ENCODE measurements at places on chromosomes 12 and 14.

- no peak for DNase-seq
Measured at GRCh38 chr12:26290565-26290964, 95.2 kb downstream of the SSPN start.

DNA sequence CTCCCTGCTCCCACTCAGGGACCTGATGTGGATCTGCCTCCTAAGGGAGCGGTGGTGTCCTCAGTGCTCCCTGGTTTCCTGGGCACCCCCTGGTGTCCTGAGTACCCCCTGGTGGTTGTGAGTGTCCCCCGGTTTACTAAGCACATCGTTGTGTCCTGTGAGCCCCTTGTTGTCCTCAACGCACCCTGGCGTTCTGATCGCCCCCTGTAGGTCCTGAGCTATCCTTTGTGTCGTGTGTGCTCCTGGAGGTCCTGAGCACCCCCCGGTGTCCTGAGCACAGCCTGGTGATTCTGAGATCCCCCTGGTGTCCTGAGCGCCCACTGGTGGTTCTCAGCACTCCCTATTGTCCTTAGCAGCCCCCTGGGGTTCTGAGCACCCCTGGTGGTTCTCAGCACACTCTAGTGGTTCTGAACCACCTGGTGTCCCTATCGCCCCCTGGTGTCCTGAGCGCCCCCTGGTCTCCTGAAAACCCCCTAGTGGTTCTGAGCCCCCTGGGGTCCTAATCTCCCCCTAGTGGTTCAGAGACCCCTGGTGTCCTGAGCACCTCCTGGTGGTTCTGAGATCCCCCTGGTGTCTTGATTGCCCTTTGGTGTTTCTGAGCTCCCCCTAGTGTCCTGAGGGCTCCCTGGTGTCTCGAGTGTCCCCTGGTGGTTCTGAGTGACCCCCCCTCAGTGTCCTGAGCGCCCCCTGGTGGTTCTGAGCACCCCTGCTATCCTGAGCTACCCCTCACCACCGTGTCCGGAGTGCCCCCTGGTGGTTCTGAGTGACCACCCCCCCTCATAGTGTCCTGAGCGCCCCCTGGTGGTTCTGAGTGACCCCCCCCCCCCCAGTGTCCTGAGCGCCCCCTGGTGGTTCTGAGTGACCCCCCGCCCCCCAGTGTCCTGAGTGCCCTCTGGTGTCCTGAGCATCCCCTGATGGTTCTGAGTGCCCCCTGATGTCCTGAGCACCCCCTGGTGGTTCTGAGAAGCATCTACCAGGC, 615.1 kb downstream of the TMEM121 start:
- no peak for DNase-seq

GRCh38 chr12:85834378-85834777, 1.8 kb downstream of the RASSF9 start:
- DNase-seq = no peak

DNA sequence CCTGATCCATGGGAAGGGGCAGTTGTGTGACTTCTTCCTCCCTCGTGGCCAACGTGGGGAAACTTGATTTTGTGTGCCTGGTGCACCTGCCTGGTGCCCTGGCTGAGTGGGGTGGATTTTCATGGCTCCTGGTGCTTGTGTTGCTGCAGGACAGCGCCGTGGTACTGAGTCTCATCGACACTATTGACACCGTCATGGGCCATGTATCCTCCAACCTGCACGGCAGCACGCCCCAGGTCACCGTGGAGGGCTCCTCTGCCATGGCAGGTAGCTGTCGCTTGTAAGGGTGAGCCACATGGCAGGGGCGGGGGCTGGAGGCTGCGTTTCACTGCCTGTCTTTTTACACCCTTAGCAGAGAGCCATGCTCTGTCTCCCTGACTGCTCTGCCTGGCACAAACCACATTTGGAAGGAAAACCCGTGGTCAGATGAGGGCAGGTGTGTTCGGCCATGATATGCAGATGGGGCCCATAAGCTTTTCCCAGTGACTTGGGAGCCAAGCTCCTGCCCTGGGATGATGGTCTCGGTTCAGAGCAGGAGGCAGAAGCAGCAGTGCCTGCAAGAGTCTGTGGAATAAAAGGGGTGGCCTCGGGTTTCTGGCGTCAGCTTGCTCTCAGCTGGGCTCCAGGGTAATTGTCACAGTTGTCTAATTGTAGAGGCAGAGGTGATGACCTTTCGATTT, 49.5 kb downstream of the ADGRD1 start:
- DNase-seq = no peak

DNA sequence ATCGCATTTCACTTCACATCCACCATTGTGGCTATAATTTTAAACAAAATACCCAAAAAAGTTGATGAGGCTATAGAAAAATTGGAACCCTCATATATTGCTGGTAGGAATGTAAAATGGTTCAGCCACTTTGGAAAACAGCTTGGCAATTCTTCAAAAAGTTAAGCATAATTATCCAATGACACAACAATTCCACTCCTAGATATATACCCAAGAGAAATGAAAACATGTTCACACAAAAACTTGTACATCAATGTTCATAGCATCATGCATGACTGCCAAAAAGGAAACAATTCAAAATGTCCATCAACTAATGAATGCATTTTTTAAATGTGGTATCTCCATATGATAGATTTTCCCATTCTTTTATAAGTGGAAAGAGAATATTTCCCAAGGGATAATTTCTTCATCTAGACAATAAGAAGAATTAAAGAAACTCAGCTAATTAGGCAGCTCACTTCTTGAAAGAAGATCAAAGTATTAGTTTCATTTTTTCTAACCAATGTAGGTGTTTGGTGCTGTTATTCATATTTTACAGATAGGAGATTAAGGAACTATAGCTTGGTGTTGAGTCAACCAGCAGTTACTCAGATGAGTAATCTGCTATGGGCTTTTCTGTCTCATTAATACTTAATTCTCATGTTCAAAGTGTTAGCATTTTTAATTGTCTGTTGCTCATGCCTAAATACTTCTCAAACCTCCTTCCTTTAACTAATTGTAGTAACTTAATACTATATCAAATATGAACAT, 32.8 kb downstream of the YEATS4 start:
- DNase-seq = no peak

DNA sequence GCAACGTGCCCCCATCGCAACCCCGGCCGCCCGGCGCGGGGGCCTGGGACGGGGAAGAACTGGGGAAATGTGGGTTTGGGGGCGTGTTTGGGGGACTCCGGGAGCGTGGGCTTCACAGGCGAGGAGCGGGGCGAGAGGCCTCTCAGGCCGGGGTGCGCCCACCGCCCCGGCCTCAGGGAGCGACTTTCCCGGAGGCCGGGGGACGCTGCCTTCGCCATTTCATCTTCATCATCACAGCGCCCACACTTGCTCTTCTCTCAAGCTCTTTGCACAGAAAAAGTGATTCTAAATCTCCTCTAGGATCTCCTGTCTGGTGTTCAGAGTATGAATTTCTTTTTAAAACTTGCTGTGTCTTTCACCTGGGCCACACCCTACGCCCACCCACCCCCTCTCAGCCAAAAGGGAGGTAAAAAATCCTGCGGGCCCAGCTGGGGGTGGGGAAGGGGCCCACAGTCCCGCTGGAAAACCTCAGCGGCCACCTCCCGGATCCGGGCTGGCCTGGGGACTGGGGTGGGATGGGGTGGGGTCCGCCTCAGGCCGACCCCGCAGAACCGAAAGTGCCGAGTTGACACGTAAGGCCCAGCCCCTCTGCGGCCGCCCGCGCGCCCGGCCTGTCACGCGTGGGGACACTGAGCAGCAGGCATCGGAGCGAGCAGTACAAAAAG, 7.4 kb downstream of the CDKN1B start:
- no peak for DNase-seq

DNA sequence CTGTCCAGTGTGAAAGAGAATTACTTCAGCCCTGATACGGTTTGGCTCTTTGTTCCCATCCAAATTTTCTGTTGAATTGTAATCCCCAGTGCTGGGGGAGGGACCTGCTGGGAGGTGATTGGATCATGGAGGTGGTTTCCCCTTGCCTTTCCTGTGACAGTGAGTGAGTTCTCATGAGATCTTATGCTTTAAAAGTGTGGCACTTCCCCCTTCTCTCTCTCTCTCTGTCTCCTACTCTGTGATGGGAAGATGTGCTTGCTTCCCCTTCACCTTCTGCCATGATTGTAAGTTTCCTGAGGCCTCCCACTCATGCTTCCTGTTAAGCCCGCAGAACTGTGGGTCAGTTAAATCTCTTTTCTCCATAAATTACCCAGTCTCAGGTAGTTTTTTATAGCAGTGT, 5.5 kb upstream of the SLC15A5 start:
- DNase-seq = no peak

DNA sequence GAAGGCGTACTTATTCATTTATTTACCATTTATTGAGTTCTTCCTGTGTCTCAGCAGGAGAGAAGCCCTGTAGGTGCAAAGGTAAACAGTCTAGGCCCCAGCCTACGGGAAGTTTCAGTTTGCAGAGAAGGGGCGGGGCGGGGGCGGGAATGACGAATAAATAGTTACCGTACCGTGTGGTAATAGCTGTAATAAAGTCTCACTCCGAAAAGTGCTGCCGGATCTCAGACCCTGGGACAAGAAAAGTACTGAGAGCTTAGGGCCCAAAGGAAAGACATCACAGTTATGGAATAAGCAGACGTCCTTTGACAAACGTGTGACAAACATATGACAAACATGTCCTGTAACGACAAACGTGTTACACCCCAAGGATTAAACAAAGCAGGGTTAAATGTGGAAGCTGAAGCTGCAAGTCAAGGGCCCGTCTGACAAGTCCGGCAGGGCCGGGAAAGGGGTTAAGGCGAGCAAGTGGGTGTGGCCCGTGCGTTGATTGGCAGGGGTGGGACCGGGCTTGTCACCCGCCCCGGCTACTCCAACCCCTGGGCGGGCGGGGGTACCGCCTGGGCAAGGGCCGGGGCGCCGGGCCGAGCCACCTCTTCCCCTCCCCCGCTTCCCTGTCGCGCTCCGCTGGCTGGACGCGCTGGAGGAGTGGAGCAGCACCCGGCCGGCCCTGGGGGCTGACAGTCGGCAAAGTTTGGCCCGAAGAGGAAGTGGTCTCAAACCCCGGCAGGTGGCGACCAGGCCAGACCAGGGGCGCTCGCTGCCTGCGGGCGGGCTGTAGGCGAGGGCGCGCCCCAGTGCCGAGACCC, at the start of gene LRP10:
LRP10 (plus strand) TSS at position 517 of the 809 bp plus-strand sequence. CDS start 564 bp downstream, outside the sequence.
- DNase-seq = peak; percentile 66

DNA sequence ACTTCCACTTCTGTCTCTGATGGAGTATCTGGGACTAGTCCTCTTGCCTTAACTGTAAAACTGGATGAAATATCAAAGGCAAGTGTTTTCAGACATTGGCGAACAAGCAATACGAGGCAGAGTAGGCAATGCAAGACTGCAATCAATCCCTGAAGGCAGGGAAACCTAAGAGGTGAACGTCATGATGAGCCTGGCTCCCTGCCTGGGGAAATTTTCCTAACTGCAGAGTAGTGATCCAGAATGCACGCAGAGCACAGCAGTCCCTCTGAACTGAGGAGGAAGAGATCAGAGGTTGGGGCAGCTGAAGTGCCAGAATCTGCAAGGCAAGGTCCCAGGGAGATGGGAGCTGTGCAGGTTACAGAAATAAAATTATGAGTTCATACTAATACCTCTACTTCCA, 18.5 kb downstream of the BHLHE41 start:
- no peak for DNase-seq

DNA sequence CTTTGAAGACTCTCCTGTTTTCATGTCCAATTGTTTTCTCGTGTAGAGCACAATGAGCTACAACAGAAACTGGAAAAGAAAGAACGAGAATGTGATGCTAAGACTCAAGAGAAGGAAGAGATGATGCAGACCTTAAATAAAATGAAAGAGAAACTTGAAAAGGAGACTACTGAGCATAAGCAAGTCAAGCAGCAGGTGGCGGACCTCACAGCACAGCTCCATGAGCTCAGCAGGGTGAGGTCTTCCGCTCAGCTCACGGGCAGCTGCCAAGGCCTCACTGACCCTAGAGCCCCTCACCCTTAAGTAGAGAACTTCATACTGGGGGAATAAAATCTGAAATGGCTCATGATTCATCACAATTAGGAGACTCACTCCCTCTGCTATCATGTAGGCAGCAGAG, 134.7 kb downstream of the GPR135 start:
- DNase-seq = no peak

DNA sequence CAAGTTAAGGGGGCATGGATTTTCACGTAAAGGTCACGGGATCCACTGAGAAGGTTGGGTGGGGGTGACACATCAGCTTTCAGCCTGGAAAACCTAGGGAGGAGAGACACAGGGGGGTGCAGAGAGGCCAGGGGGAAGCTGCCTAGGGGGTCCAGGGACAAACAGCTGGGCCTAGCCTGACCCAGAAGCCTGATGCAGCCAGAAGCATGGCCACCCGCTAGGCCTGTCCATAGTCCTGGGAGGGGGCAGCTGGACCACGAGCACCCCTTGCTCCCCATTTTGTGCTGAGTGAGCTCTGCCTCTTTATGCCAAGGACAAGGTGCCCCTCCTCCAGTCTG, 322.7 kb upstream of the RTL1 start:
- no peak for DNase-seq

- no peak for DNase-seq
Measured at GRCh38 chr14:92925446-92925845, 2.5 kb downstream of the CHGA start.

- no peak for DNase-seq
Measured at GRCh38 chr14:89351516-89352404, 65.3 kb downstream of the FOXN3 start.

GRCh38 chr12:114662512-114663177, 21.3 kb downstream of the TBX3 start:
- peak; percentile 34 for DNase-seq

GRCh38 chr14:72516936-72517700, 376.8 kb downstream of the DPF3 start:
- DNase-seq = peak; percentile 57

- DNase-seq = no peak
Measured at GRCh38 chr12:28065374-28065773, 92.8 kb upstream of the PTHLH start.

- no peak for DNase-seq
Measured at GRCh38 chr12:20213723-20214625, 154.4 kb upstream of the PDE3A start.

GRCh38 chr12:117076410-117077372, 22.5 kb downstream of the TESC start:
- DNase-seq = no peak

DNA sequence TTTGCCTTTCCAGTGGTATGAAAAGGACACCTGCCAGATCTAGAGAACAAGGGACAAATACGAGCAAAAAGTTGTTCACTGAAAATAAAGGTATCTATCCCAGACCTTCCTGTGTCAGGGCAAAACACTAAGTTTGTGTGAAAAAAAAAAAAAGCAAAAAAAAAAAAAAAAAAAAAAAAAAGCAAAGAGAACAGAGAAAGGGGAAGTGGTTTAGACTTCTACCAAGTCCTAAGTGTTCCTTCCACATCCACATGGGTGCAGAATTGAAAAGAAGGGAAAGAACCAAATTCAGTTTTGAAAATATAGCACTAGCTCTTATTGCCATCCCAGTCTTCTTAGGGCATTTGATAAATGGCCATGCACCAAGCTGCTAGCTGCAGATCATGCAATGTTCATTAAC, 41.7 kb downstream of the ZCRB1 start:
- no peak for DNase-seq

GRCh38 chr12:14779834-14780233, 23.4 kb downstream of the WBP11 start:
- DNase-seq = no peak

DNA sequence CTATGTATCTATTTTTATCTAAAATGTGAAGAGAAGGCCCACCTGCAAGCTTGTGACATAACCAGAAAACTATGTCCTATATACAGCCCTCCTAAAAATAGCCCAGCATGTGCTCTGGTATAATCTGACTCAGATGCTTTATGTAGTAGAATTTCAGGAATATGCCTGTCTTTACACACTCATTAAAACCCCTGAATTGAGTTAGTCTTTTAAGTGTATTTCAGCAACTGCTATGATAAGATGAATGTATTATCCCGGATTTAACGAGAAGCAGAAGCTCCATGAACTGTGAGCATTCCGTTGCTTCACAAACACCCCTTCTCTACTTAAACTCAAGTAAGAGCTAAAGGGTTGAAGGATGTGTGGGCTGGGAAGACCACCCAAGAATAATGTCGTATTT, 89.9 kb upstream of the PRICKLE1 start:
- DNase-seq = no peak
